ENCODE measurements at places on chromosomes 4 and X. TPM values are rescaled to one million over a fixed set of nuclear protein-coding genes. Genes with fewer than 3 reads are reported as not detected.
A peak's percentile ranks its signal among the peaks of the same experiment; 100 is the strongest.

DNA sequence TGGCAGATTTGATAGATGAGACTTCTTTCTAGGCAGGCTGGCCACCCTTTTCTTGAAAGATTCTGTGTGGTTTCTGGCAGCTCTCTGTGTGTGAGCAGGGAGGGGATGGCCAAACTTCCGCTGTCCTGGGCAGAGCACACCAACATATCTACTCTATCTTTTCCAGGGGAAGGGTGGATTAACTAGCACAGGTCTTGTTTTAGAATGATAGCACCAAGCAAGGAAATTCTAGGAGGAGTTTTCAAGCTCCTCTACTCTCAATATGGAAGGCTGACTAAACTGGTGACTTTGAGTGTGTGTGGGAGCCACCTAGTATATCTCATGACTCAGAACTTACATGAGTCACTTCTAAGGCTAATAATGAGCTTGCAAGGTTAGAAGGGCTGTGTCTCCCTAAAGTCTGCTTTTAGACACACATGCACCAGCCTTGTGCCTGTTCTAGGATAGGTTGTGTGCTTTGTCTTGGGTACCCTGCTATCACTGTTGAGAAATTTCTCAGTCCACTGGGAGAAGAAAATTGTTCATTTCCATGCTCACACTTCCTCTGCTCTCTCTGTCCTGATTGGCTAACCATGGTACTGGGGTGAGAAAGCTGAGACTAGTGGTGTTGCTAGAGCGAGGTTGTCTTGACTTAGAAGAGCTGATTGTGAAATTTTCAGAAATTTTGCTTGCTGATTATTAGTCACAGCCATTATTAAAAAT is 72.9 kb downstream of the YIPF6 start:
- peak overlapping the region; percentile 31 for H3K27ac ChIP-seq
- no peaks in the 10 kb centered on the region for H3K27me3 ChIP-seq
- DNase-seq, result no peak
- no peaks in the 10 kb centered on the region for H3K36me3 ChIP-seq

DNA sequence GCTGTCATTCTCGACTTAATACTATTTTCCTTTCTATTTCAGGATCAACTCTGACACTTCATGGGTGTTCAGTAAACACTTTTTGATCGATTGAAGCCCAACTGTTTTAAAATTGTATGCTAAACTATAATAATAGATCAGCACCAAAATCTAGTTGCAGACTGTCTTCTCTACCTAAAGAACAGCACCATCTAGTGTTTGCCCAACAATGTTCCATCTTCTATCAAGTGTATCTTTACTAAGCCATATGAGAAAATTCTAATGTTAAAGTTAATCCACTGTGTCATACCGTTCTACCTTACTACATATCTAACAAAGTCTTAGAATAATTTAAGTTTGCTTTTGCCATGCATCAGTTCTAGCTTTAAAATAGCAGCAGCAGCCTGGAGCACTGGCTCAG is 113.0 kb upstream of the PRDX4 start:
- H3K4me1 ChIP-seq, result no peaks in the 10 kb centered on the region
- no peak overlapping the region for H3K4me3 ChIP-seq
- H3K36me3 ChIP-seq, result no peaks in the 10 kb centered on the region
- no peaks in the 10 kb centered on the region for H3K27me3 ChIP-seq

Gene PCDH11X
- total RNA-seq, result not detected

Gene GASK1B
- total RNA-seq, result not detected

All from activated CD4-positive, alpha-beta T cell treated with anti-CD3 and anti-CD28 coated beads, Interleukin-2, amount 10 ng/mL, durations not matched to agents 24 days and 14 days (primary cell).